ENCODE measurements at places on chromosomes 1 and 21.

DNA sequence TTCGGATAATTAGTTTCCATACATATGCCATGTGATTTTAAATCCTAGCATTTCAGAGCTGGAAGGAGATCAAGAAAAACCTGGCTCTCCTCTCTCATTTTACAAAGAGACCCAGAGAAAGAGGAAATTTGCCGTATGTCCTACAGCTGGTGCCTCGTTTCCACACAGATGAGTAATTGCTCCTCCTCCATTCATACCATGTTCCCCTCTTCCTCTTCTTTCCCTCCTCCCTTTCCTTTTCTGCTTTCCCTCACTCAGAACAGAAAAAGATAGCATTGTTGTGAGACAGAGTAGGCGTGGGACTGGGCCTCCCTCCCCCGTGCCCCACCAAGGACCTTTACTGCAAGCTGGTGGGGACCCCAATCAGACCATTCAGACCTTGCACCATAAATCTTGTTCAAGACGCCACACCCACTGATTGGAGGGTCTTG is 13.7 kb upstream of the SLC44A3 start:
- ATAC-seq, result no peak

DNA sequence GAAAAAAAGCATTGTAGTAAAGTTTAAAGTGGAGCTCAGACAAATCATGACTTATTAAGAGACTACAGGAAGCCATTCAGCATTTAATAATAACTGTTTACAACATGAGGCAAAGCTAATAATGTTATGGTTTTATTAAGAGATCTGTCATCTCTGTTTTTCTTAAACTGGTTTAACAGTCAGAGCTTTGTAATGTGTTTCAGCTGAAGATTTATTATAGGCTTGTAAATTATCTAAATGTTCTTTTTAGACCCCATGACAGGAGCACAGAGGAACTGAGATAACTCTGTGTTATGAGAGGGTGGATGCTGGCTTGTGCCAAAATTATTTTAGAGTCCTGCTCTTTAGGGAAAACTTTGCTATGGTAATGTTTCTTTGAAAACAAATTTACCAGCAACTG is 38.0 kb upstream of the RWDD3 start:
- no peak for ATAC-seq

GRCh38 chr1:31482482-31483011 is 69.5 kb downstream of the SERINC2 start:
- no peak for ATAC-seq

- ATAC-seq, result no peak
Observed at GRCh38 chr1:116036255-116036654, 59.9 kb downstream of the SLC22A15 start.

DNA sequence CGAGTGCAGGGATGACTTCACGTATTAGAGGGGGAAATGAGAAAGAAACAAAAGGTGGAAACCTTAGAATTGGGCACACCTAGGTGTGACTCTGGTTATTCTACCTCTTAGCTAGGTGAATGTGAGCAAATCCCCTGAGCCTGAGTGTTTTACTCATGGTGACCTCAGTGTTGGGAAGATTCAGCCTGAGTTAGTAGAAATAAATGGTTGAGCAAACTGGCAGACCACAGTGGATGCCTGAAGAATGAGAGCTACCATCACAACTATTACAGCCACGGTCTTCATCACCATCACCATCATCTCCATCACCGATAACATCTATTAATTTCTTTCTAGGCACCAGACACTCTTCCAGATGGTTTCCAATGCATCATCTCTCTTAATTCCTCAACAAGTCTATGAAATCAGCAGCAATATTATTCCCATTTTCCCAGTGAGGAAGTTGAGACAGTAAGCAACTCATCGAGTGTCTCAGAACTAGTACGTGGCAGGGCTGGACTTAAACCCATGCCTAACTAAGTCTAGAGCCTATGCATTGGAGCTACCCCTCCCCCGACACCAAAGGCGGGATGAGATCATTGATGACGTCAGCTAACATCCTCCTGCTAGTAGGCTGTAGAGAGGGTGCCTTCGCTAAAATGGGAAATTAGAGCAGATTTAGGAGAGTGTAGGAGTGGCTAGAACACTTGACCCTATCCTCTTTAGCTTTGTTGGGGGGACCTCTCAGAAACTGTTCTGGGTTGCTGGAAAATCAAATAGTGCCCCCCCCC is 7.9 kb upstream of the KAZN start:
- ATAC-seq, result no peak

GRCh38 chr21:45142469-45143308 is 68.3 kb downstream of the ADARB1 start:
- ATAC-seq, result peak; percentile 59

DNA sequence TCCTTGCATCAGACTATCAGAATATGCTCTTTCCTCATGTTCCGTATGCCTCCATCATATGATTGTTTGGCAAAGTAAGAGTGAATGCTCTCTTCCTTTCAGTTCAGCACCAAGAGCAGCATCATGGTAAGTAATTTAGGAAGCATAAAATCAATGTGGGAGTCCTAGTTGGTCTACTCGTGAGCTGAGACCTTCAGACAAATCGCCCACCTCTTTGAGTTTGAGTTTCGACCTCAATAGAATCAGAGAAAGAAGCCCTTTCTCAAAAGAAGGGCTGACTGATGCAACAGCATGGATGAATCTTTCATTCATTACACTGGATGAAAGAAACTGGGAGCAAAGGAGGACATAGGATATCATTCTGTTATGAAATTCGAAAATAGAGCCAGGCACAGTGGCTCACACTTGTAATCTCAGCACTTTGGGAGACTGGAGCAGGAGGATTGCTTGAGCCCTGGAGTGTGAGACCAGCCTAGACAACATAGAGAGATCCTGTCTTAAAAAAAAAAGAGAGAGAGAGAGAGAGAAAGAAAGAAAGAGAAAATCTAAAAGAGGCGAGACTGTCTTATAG is 112.5 kb downstream of the ZC3H11B start:
- no peak for ATAC-seq

DNA sequence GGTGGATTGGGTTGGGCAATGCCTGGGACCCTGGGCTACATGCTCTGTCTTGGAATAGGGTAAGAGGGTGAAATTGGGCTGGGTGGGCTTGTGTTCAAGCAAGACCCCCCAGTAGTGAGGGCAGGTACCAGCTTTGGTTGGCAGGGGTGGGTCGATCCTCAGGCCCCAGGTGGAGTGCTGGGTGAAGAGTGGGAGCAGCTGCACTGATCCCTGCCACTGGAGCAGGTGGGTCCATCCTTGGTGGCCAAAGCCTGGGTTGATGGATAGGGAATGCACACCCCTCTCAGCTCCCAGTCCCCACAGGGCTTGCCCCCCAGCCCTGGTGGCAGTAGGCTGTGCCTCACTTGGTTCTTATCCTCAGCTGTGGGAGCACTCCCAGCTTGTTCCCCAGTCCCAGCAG is 135.2 kb downstream of the PCBP3 start:
- no peak for ATAC-seq

Measured in SK-N-SH treated with all-trans-retinoic acid at 6 μM for 48 hours (cell line).